ENCODE measurements at places on chromosomes 2 and 18. TPM values are rescaled to one million over a fixed set of nuclear protein-coding genes. Genes with fewer than 3 reads are reported as not detected.
A peak's percentile ranks its signal among the peaks of the same experiment; 100 is the strongest.

- no peak for DNase-seq
Observed at GRCh38 chr2:60818272-60818671, 62.2 kb downstream of the PAPOLG start.

- DNase-seq: peak; percentile 86
Observed at GRCh38 chr18:79750980-79751571, 46.7 kb upstream of the KCNG2 start.

- no peak for DNase-seq
Observed at GRCh38 chr2:181252262-181253148, 204.7 kb upstream of the ITGA4 start.

- DNase-seq: no peak
Observed at GRCh38 chr2:191166111-191166755, 15.4 kb upstream of the STAT4 start.

- DNase-seq: no peak
Observed at GRCh38 chr2:233840520-233840919, 13.8 kb downstream of the HJURP start.

GRCh38 chr2:121648206-121649148 lies 785 bp downstream of the CLASP1 start:
- DNase-seq: peak; percentile 71

DNA sequence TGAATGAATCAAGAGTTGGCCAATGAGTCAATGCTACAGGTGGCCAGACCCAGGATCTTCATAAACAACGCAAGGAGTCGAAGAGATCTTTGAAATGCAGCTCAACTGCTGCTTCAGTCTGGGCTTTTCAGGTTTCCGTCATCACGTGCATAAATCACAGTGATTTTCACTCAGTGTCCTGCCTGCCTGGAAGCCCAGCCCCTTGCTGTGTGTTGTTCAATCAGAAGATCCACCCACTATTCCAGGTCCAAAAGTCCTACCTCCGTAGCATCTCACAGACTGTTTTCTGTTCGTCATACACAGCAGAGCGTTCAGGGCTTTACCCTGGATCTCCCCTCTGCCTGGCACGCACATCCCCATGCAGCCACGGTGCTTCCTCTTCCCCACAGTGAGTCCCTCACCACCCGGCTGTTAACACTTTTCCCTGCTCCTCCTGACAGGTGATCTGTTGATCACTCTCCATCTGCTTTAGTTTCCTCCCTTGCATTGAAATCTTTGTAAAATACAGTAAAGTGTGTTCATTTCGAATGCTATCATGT lies 216.3 kb downstream of the MYT1L start:
- no peak for DNase-seq

DNA sequence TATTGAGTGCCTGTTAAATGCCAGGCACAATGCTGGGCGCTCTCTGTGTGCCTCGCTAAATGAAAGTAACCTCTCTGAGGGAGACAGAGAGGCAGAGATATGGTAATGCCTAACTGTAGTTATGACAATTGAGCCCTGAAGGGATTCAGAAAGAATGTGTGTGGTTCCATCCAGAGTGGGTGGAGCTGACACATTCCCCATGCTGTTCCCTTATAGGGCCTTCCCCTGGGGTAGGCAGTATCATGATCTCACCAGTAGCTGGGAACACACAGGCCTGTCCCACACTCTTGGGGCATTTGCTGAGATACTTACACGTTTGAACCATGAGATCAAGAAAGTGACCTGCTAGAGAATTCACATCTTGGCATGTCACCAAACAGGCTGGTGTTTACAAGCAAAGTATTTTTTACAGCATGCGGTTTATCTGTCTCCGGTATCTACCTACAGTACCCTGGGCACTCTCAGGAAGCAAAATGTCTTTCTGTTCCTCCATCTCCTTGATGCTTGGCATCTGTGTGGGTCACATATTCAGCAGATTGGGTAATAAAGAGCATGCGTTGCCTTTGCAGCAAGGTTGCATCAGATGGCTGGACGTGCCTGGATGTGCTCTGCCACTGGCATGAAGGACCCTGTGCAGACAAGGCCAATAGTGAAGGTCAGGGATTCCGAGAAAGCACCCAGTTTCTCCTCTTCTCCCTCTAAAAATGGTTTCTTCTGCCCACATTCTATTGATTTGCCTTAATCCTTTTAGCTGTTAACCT lies 9.4 kb downstream of the CTIF start:
- peak; percentile 85 for DNase-seq

GRCh38 chr2:173146590-173146989 lies 70.9 kb downstream of the MAP3K20 start:
- no peak for DNase-seq

DNA sequence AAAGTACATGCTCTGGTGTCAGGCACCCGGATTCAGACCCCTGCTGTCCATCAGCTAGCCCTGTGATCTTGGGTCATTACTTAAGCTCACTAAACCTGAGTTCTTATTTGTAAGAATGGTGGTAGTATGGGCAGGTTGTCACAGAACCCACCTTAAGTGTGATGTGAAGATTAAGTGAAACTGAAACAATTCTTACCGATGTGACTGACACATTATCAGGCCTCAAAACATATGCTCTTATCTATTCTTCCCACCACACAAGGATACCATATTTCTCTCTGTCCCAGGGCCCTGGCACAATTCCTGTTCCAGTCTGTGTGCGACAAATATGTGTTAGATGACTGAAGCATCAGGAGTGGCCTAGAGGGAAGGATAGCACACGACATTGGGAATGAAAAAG lies 11.0 kb upstream of the CDC42EP3 start:
- no peak for DNase-seq

DNA sequence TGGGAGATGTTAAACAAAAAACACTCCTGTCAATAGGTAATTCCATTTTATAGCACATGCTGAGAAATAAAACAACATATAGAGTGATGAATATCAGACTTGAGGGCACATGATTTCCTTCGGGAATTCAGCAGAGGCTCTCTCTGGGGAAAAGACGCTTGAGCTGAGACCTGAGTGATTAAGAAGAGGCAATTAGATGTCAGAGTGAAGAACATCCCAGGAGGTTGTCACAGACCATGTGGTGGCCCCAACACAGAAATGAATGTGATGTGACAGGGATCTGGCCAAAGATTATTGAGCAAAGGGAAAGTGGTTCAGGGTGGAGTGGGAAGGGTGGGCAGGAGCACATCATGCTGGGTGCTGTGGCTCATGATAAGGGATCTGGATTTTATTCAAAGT lies 254.7 kb downstream of the RAD51AP2 start:
- DNase-seq: no peak

DNA sequence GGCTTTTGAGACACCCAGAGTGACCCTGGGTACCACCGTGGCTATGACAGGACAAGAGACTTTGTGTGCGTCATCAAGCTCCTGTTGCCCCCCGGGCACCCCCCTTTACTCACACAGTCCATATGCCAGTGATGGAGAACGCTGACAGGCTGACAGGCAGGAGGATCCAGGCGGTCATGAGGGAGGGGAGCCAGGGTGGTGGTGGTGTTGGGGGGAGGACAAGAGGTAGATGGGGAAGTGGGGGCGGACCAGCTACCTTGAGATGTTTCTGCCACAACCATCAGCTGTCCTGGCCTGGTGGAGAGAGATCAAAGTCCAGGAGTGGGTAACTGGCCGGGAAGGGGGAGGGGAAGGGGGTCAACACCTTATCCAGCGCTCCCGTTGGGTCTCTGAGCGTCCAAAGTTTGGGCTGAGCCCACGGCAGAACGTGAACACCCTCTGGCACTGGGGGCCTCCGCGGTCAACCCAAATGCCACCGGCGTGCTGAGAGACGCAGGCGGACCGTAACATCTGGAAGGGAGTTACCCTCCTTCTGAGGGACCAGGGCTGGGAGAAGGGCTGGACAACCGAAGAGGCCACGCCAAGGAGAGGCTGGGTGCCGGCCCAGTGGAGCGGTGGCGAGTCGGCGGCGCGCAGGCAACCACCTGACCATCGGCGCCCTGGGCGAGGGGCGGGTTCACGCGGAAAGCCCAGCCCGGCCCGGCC lies 575 bp downstream of the TMEM150A start:
- DNase-seq: peak; percentile 84

- DNase-seq: no peak
Observed at GRCh38 chr2:15331787-15332186, 229.3 kb downstream of the NBAS start.

DNA sequence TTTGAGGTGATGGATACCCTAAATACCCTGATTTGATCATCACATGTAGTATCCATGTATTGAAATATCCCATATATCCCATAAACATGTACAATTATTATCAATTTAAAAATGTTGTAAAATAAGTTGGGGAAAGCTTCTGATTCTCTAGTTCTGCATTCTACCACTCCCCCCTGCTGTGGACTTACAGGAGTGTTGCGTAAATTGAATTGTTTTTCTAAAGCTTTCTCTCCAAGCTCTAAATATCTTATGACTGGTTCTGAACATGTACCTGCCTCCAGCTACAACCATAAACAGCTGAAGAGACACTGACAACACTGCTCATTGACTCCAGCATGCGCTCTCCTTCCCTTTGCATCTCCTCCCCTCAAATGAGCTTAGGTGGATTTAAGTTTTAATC lies 145.2 kb downstream of the MGAT5 start:
- DNase-seq: no peak

DNA sequence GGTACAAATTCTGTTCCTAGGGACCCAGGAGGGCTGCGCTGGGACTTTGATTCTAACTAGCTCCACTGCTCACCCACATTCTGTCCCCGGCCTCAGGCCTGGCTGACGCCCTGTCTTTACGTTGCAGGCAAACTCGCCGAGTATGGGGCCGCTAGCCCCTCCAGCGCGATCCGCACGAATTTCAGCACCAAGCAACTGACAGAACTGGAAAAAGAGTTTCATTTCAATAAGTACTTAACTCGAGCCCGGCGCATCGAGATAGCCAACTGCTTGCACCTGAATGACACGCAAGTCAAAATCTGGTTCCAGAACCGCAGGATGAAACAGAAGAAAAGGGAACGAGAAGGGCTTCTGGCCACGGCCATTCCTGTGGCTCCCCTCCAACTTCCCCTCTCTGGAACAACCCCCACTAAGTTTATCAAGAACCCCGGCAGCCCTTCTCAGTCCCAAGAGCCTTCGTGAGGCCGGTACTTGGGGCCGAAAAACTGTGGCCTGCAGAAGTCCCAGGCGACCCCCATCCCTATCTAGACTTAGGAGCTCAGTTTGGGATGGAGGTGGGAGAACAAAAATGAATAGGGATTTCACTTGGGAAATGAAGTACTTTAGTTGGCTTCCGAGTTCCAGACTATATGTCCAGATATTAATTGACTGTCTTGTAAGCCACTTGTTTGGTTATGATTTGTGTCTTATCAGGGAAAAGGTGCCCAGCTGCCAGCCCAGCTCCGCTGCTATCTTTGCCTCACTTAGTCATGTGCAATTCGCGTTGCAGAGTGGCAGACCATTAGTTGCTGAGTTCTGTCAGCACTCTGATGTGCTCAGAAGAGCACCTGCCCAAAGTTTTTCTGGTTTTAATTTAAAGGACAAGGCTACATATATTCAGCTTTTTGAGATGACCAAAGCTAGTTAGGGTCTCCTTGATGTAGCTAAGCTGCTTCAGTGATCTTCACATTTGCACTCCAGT lies 1.5 kb downstream of the HOXD1 start:
- DNase-seq: no peak

- no peak for DNase-seq
Observed at GRCh38 chr2:143284087-143284675, 155.0 kb downstream of the ARHGAP15 start.

DNA sequence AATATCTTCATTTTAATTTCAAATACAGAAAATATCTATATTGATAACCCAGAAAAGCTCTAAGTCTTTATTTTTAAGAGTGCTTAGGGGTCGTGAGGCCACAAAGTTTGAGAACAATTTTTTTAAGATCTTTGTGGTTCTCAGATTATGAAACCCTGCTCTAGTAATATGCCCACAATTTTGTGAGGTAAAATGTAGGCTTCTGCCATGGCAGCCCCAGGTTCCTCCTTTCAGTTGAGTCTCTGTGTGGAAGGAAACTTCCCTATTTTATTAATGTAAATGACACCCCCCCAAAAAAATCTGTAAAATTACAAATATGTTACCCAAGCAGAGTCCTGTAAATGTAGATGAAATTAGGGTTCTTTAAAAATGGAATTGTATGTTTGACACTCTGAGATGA lies 600.5 kb downstream of the SATB2 start:
- no peak for DNase-seq

DNA sequence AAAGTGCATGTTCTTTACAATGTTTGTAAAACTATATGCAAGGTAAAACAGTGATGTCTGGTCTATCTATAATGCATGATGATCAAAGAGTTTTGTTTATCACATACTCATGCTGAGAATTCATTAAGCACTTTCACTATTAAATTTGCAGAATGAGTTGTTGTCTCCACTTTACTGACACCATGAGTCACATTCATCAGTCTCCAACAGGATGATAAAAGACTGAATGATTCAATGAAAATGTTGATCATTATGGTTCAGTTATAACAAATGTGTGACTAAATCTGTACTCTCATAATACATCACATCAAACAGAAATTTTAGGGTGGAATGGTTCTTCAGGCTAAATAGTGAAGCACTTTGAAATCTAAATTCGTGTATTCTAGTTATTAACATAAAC lies 129.0 kb downstream of the ERBB4 start:
- no peak for DNase-seq

DNA sequence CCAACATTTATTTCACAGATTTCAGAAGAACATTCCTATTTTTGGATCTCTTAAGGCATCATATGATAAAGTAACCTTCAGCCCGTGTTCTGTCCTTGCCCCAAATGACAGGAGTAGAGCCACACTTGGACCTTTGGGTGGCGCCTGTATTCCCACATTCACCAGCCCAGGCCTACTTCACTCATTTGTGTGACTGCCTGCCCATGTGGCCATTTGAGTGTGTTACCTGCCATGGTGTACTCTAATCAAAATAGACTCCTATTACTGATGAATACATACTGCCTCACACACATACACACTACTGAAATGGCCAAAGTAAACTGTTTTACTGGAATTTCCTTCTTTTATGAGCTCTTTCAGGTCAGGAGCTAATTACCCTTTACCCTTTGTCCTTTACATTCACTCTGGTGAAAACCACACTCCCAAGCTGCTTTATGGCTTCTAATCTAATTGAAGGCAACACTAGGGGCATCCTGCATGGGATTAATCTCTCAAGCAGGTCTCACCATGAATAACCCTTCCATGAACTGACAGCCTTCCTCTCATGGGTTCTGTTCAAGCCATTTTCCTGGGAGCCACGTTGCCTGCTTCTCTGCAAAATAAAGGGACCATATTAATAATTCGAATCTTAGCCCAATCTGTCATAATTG lies 271.0 kb upstream of the GALNT5 start:
- no peak for DNase-seq

GRCh38 chr2:60479226-60480088 lies 74.0 kb downstream of the BCL11A start:
- DNase-seq: no peak

GRCh38 chr2:69731147-69731970 lies 10.6 kb upstream of the ANXA4 start:
- no peak for DNase-seq

SERPINB10 gene
- not detected for total RNA-seq

CSRNP3 gene
- total RNA-seq: 0.37 TPM

GDF7 gene
- total RNA-seq: 0.95 TPM

NAT8 gene
- 15.1 TPM for total RNA-seq

SLC11A1 gene
- total RNA-seq: 5.5 TPM

GCG gene
- not detected for total RNA-seq

VIT gene
- total RNA-seq: not detected

DGKD gene
- 8.2 TPM for total RNA-seq

DCDC2C gene
- total RNA-seq: not detected

ELP2 gene
- 35.6 TPM for total RNA-seq

WDFY1 gene
- 19.7 TPM for total RNA-seq

EMILIN1 gene
- 20.7 TPM for total RNA-seq
